ENCODE measurements at places on chromosomes 4 and X.

- DNase-seq, result no peak
These were observed 14.7 kb upstream of the PDE6B start for GRCh38 chr4:610411-611261.

- DNase-seq, result no peak
These were observed 49.7 kb upstream of the IGFBP7 start for GRCh38 chr4:57159866-57160265.

DNA sequence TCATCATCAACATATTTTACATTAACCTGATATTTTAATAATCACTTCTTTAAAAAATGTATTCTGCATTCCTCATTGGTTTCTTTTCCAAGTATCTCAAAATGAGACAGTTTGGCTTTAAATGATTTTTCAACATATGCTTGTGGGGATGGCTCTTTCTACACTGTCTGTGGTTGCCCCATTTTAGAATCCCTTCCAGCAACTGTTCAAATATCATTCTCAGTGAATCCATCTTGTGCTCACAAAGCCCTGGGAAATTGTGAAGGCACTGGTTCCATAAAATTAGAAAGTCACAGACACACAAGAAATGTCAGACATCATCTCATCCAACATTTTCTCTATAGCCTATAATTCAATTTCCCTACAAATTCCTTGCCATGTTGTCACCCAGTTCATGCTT, 103.5 kb downstream of the LNX1 start:
- DNase-seq, result no peak

GRCh38 chrX:53831662-53832635, 145.4 kb upstream of the HUWE1 start:
- peak; percentile 30 for DNase-seq

GRCh38 chr4:16532240-16532970, 306.1 kb upstream of the TAPT1 start:
- no peak for DNase-seq

- no peak for DNase-seq
These were observed 77.7 kb downstream of the TSPAN7 start for GRCh38 chrX:38638952-38639529.

GRCh38 chr4:14679906-14680305, 322.4 kb upstream of the CPEB2 start:
- no peak for DNase-seq

- DNase-seq, result no peak
These were observed 1.7 kb upstream of the AFP start for GRCh38 chr4:73434311-73434710.

GRCh38 chrX:101219116-101219863, at the start of gene DRP2:
Gene DRP2 (plus strand): TSS chrX:101219786. CDS start chrX:101231648, 11,862 bp downstream.
- DNase-seq, result no peak

- DNase-seq, result no peak
These were observed 9.5 kb downstream of the ENOX2 start for GRCh38 chrX:130893356-130894085.

- DNase-seq, result no peak
These were observed 248.2 kb upstream of the TEX13A start for GRCh38 chrX:105468741-105469140.

DNA sequence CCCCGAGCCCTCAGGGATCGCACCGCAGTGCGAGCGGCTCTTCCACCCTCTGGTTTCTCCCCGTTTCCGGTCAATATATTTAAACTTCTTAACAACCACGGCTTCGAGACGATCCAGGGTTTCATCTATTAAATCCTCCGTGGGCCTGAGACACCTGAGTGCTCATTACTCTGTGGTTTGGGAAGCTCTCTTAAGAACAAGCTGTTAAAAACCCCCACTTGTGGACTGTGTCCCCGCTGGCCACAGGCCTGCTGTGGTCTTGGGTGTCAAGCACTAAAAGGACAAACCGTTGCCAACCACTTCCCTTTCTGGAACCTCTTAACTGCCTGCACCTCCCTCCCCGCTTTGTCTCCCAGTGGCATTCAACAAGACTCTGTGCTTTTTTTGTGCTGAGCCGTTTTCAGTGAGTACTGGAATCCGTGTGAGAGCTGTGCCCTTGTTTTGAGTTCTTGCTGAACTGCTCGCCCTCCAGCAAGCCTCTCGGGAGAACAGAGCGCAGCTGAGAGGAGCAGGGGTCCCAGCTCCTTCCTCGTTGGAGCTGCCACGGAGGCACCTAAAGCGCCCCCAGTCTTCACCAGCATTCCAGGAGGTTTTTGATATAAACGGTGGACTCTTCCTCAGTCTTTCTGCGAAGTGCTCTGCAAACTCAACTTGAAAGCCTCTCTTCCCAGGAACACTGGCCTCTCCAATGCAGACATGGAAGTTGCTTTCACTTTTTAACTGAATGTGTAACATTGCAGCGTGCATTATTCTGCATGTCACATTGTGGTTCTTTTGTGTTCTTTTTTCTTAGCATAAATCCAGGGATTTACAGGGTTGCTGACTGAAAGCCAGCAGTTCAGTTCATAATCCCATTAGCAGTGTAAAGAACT, 691 bp upstream of the IGFBP7 start:
- DNase-seq, result no peak

GRCh38 chr4:61603086-61603485, 403.0 kb downstream of the ADGRL3 start:
- DNase-seq, result no peak

DNA sequence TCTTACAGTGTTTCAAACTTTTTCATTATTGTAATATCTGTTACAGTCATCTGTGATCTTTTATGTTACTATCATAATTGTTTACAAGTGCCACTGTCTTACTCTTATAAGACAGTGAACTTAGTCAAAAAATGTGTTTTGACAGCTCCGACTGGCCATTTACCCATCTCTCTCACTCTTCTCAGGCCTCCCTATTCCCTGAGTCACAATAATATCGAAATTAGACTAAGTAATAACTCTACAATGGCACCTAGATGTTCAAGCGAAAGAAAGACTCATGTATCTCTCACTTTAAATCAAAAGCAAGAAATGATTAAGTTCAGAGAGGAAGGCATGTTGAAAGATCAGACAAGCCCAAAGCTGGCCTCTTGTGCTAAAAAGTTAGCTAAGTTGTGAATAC, 184.2 kb downstream of the CDS1 start:
- DNase-seq, result no peak

- DNase-seq, result no peak
These were observed 110.5 kb upstream of the IGFBP7 start for GRCh38 chr4:57220734-57221133.

DNA sequence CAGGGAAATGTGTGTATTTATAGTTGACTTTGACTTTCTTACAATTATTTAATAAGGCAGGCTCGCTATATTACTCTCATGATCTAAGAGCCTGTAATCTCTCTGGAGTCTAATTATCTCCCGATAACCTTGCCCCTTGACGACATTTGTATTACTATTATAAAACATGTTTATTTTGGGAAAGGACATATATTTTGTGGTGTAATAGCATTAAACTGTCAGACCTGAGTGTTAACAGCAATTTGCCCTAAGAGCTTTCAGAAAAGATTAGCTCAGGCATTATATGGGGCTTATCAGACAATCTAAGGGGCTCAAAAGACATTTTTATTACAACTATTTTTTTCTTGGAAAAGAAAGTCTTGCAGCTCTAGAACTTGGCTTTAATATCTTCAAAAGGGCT, 427.9 kb upstream of the SLIT2 start:
- DNase-seq, result no peak

- no peak for DNase-seq
These were observed 665.5 kb downstream of the CCSER1 start for GRCh38 chr4:90792696-90793095.

GRCh38 chr4:6854098-6854744, 55.4 kb upstream of the TBC1D14 start:
- DNase-seq, result no peak

DNA sequence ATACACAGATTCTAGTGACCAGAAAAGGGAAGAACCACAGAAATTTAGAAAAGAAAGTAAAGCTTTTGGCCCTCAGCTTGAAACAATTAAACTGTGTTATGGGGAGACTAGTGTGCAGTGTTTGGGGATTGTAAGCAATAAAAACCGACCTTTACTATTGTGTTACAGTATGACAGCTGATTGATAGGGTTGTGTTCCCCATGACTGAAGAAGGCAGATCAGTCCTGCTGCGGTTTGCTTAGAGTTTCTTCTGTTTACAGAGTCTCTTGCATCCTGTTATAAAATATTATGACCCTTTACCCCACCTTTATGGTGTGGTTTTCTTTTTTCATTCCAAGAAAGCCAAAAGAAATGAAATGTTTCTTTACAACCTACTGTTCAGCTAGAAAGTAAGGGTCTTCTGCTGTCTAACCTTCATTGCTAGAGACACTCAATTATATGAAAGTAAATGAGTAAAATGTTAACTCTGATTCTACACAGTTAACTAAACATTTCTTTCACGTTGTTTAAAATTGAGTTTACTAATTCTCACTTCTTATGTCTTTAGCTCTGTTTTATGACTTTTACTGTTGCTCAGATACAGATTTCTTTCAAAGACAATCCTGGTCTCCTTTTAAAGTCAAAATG, 18.1 kb downstream of the CHIC1 start:
- DNase-seq, result no peak

DNA sequence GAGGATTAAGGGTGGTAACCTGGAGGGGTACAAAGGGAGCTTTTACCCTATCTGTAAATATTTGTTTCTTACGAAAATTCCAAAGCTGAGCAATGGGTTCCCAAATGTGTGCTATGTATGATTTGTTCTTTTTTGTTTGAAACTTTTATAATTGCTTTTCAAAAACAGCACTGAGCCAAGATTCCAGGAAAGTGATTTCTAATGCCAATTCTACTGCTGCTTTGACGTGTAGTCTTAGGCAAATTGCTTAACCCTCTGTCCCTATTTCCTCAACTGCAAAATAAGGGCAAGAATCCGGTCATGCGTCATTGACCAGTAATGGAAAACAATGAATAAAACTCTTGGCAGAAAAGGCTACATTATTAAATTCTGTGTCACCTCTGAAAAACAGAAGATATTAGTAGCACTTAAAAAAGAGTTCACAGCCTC, 454.7 kb downstream of the IL15 start:
- no peak for DNase-seq

DNA sequence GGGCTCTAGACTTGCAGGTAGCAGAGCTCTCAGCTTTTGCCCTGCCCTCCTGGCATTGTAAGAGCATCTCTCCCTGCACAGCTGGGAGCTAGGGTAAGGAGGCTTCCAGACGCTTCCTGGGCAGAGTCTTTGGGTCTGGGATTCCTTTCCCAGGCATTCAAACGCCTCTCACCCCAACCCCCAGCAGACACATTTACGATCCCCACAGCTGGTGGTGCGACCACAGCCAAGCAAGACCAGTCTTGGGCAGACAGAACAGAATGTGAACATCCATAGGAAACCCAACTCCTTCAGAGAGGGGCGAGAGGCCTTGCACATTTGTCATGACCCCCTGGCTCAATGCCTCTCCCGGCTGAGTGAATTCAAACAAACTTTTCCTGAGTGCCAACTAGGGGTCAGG, 38.1 kb upstream of the CD99L2 start:
- no peak for DNase-seq

DNA sequence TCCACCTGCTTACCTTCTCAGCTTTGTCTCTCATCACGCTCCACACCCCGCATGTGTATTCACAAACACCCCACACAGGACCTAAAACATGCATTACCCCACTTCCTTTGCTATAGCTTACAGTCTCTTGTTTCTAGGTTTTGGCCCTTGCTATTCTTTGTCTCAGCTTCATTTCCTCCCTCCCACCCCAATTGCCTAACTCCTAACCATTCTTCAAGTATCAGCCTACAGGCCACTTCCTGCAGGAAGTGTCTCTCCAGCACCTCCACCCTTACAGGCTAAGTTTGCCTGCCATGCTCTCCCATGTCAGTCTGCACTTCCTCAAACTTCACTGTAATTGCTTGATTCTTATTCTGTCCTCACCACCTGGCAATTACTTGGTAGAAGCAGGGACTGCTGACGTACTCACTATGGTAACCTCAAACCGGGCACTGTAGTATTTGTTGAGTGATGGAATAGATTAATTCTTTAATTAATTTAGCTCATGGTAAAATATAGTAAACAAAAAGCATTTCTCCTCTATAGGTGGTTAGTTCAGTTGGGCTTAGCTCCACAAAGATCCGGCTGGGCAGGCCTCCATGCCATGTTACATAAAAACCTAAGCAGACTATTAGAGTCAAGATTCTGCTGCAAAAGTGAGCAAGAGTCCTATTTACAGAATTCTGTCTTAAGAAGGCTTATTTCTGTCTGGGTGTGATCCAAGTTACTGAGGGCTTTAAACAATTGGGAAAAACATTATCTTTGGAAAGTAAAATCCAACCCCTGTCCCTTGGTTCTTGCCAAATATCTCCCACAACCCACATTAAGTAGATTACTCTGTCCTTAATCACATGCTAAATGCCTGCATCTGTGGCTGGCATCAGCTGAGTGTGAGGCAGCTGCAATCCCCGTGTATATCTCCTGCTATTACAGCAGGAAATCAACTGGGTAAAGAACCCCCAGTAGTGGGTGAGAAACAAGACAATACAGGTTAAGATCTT, 124.7 kb upstream of the CPEB2 start:
- no peak for DNase-seq

DNA sequence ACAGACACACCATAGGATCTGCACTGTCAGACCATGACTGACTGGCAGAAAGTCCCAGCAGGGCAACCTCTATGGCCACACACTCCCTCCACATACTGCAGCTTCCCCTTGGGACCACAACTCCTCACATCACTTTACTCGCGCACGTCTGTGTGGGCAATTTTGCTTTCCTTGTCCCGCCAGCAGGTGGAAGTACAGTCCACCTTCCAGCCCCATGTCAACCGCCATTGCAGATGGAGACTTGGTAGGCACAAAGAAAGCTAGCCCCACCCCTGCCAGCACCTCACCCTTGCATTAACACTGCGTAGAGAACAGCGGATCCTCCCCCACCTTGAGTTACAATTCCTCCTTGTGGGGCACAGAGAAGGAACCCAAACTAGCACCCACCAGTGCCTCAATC, 74.4 kb upstream of the NAP1L2 start:
- DNase-seq, result no peak

DNA sequence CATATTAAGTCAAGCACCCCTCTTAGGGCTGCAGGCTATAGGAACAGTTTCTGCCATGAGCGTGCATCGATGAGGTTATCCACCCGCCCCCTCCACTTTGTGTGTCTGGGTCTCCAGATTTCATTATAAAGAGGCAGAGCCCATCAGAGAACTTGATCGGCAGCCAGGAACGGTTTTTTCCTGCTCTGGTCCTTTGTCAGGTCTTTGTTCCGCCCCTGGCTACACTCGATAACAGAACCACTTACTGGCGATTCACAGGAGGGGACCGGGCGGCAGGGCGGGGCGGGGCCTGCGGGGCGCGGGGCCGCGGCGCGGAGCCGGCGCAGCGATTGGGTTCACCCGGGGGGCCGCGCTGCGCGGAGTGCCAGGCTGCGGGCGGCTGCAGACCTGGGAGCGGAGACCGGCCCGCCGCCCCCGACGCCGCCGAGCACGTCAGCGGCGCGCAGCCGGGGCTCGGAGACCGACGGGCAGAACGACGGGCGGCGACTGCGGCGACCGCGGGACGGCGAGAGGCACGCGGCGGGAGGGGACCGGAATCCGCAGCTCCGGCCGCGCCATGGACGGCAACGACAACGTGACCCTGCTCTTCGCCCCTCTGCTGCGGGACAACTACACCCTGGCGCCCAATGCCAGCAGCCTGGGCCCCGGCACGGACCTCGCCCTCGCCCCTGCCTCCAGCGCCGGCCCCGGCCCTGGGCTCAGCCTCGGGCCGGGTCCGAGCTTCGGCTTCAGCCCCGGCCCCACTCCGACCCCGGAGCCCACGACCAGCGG, at the start of gene SLC10A4:
Gene SLC10A4 (plus strand): TSS at position 338 of the 771 bp plus-strand sequence. CDS start 219 bp downstream, at position 557.
- DNase-seq, result no peak

GRCh38 chr4:88333741-88334405, 44.8 kb upstream of the HERC6 start:
- no peak for DNase-seq

- DNase-seq, result no peak
These were observed 12.8 kb downstream of the AIMP1 start for GRCh38 chr4:106329041-106329618.
